ENCODE measurements at places on chromosomes 1 and 21. TPM values are rescaled to one million over a fixed set of nuclear protein-coding genes. Genes with fewer than 3 reads are reported as not detected.

AGT gene
- total RNA-seq: not detected

GNG12 gene
- total RNA-seq: 14.3 TPM

CD160 gene
- not detected for total RNA-seq

MMEL1 gene
- 0.59 TPM for total RNA-seq

GBP6 gene
- not detected for total RNA-seq

- H3K36me3 ChIP-seq: peaks cover 73% of the 10 kb centered on the region
- H3K27ac ChIP-seq: no peak overlapping the region
- peak; percentile 85 for DNase-seq
- no peaks in the 10 kb centered on the region for H3K4me1 ChIP-seq
- H3K27me3 ChIP-seq: no peaks in the 10 kb centered on the region
- H3K4me3 ChIP-seq: no peak overlapping the region
Observed at GRCh38 chr1:154335025-154335714, 9.8 kb downstream of the ATP8B2 start.

- no peaks in the 10 kb centered on the region for H3K4me1 ChIP-seq
- no peak within 1 kb of the TSS for H3K27ac ChIP-seq
- H3K4me3 ChIP-seq: peak within 1 kb of the TSS; percentile 49
Observed at GRCh38 chr1:20551945-20552727, at the start of gene FAM43B. FAM43B (plus strand) TSS chr1:20552573; CDS start chr1:20552974, 401 bp downstream.

GRCh38 chr1:187010571-187011309 is 182.0 kb downstream of the PLA2G4A start:
- no peak overlapping the region for H3K4me3 ChIP-seq
- H3K36me3 ChIP-seq: peaks cover 32% of the 10 kb centered on the region
- H3K27ac ChIP-seq: no peak overlapping the region
- no peaks in the 10 kb centered on the region for H3K27me3 ChIP-seq
- H3K4me1 ChIP-seq: no peaks in the 10 kb centered on the region

GRCh38 chr1:27314169-27314568 is 7.8 kb upstream of the TMEM222 start:
- H3K4me3 ChIP-seq: no peak overlapping the region
- no peaks in the 10 kb centered on the region for H3K27me3 ChIP-seq
- H3K4me1 ChIP-seq: no peaks in the 10 kb centered on the region
- no peak overlapping the region for H3K27ac ChIP-seq

GRCh38 chr1:118155106-118155505 is 29.9 kb downstream of the SPAG17 start:
- H3K27ac ChIP-seq: no peak overlapping the region
- no peak overlapping the region for H3K4me3 ChIP-seq
- no peaks in the 10 kb centered on the region for H3K36me3 ChIP-seq
- no peak for DNase-seq
- H3K27me3 ChIP-seq: no peaks in the 10 kb centered on the region

Measured in H9 (cell line).